Bronchus fibroblast of lung (primary cell): ENCODE measurements at places on chromosomes 13 and 19. TPM values are rescaled to one million over a fixed set of nuclear protein-coding genes. Genes with fewer than 3 reads are reported as not detected.

LGALS7 gene
- 2.1 TPM in 1 of 2 replicates, not detected in the other for total RNA-seq

RAB20 gene
- 2.4 and 2.8 TPM in 2 replicates for total RNA-seq

ZNF99 gene
- not detected in 2 replicates for total RNA-seq

THSD1 gene
- total RNA-seq: 3.3 and 3.7 TPM in 2 replicates

KLK10 gene
- not detected in 2 replicates for total RNA-seq

SPACA6 gene
- total RNA-seq: 3.7 and 5.4 TPM in 2 replicates

GTPBP3 gene
- total RNA-seq: 13.7 and 16.3 TPM in 2 replicates

NLRP7 gene
- total RNA-seq: not detected in 2 replicates

PLEKHF1 gene
- total RNA-seq: 18.7 and 19.3 TPM in 2 replicates

GADD45GIP1 gene
- total RNA-seq: 63.0 and 81.9 TPM in 2 replicates
